Nephron progenitor cell (in vitro differentiated cells): ENCODE measurements at places on chromosomes 4 and X.

DNA sequence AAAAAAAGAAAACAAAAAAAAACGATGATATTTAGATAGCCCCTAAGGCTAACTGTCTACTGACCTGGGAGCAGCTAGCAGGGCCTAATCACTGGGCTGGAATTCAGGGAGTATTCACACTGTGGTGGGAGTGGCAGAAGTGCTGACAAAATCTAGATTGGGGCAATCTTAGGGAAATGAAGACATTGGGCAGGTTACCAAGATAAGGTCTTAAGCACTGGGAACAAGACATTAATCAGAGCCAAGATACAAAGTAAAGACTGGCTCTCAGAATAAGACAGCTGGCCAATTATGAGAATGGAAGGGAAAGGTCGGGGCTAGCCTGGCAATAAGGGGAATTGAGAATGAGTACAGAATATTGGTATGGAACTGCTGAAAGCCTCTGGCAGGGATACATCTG lies 100.2 kb upstream of the GRIA3 start:
- no peak for DNase-seq

DNA sequence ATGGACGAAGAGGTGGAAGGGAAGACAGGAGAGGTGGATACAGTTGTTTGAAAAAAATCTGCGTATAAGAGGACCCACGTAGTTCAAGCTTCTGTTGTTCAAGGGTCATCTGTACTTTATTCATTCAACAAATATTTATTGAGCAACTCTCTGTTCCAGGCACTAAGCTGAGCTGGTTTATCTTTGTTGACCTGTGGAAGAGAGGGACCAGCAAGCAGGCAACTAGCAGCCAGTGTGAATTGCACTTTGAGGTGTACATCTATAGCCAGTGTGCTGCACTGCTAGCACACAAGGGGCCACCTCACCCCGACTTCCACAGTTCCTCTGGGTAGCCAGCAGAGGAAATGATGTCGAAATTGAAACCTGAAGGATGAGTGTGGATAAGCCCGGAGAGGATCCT lies 191.4 kb downstream of the SOWAHB start:
- no peak for DNase-seq

- no peak for DNase-seq
Observed at GRCh38 chr4:101064541-101065180, 282.7 kb downstream of the PPP3CA start.

DNA sequence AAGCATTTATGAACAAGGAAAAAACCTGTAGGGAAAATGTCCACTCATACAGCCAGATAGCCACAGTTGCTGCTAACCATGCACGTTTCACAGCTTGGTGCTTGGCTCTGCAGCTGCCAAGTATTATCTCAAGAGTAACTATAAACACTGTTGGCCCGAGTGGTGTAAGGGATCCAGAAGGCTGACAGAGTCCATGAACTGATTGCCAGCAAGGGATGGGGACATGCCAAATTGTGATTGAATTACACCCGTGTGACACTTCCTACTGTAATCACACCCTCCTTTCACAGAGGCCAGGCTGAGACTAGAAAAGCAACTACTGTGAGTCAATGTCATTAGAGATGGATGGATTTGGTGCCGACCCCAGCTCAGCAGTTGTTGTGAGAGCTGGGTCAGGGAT lies 223.9 kb upstream of the ANKRD50 start:
- DNase-seq: no peak

GRCh38 chr4:6718932-6719610 lies 3.1 kb downstream of the BLOC1S4 start:
- no peak for DNase-seq

- no peak for DNase-seq
Observed at GRCh38 chr4:41528512-41529205, 9.3 kb upstream of the LIMCH1 start.

DNA sequence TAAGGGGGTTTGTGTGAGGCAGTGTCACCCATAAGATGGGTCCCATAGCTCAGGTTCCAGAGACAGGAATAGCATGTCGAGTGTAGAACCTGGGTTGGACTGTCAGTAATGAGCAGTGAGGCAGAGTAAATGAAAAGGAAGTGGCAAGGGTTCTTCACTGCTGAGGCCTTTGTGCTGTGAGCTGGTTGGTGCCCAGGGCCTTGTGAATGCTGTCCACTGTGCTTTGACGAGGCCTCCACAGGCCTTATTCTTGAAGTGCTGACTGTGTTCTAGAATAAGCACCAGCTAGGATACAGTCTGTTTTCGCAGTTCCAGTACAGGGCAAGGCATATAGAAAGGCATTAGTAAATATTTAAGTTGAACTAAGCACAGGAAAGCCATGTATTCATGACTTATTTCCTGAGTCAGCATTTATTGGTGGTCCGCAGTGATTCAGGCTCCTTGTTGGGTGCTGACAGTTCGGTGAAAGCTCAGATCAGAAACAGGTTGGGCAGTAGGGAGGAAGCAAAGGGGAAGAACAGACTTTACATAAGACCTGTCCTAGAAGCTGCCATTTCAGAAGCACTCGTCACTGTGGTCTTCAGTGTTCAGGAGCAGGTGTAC lies 25.6 kb upstream of the TADA2B start:
- DNase-seq: no peak

- DNase-seq: no peak
Observed at GRCh38 chr4:139975830-139976272, 178.1 kb downstream of the MAML3 start.

- DNase-seq: no peak
Observed at GRCh38 chr4:89868276-89868675, 26.4 kb upstream of the MMRN1 start.

- DNase-seq: no peak
Observed at GRCh38 chrX:96453139-96453538, 231.5 kb upstream of the DIAPH2 start.

DNA sequence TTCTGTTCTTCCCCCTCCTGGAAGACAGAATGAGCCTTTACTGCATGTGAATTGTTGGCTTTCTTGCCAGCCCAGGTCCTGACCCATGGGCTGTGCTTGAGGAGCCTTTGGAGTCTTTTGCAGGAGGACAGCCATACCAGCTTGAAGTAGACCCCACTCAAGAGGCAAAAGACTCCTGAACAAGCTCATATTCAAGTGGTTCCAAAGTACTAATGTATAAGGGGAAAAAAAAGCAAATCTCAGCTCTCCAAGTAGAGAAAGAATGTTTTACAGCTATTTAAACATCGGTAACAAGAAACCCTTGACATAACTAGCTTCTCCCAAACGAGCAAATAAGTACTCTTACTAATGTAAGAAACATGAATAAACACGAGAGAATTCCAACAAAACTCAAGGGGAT lies 174.9 kb upstream of the MXRA5 start:
- DNase-seq: no peak

DNA sequence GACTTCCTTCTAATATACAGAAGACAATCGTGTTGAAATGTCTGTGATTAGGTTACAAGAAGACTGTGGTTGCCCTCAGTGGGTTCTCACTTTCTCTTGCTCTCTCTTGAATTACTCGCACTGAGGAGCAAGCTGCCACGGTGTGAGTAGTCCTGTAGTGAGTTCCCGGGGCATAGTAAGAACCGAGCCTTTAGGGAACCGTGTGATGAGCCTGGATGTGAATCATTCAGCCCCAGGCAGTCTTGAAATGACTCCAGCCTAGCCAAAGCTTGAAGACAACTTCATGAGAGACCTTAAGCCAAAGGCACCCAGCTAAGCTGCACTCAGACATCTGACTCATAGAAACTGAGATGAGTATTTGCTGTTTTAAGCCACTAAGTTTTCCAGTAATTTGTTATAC lies 292.7 kb downstream of the SPOCK3 start:
- DNase-seq: no peak

DNA sequence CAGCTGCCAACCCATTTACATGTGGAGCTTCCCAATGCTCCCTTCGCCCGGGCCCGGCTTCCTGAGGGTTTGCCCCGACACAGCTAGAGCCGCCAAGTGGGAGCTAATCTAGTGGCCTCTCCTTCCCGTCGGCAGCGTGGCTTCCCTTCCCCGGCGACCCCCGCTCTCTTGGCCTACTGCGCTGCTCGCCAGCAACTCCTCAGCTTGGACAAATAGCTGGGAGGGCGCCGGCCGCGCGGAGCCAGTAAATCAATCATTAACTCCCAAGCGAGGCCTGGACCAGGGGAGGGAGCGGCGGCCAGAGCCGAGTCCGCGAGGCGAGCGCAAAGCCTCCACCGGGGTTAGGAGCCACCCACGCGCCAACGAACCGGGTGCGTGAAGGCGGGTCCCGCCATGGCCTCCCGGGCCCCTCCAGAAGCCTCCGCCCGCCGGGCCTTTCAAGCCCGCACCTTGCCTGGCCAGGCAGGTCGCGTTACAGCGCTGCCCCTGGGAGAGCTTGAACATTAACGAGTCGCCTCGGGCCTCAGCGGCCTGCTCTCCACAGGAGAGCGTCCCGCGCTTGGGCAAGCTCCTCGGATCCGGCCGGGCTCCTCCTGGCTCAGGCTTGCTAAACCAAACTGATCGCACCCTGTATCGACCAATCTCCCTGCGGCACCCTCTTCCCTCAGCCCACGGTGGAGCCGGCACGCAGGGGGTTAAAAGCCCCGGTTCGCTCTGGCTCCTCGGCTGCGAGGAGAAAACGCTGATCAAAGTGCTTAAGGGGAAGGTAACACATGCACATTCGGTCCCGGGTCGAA lies 10.6 kb upstream of the BCOR start:
- DNase-seq: peak; percentile 72

- peak; percentile 19 for DNase-seq
Observed at GRCh38 chrX:53831662-53832635, 145.4 kb upstream of the HUWE1 start.

GRCh38 chrX:124344246-124344645 lies 2.1 kb upstream of the SH2D1A start:
- DNase-seq: no peak

DNA sequence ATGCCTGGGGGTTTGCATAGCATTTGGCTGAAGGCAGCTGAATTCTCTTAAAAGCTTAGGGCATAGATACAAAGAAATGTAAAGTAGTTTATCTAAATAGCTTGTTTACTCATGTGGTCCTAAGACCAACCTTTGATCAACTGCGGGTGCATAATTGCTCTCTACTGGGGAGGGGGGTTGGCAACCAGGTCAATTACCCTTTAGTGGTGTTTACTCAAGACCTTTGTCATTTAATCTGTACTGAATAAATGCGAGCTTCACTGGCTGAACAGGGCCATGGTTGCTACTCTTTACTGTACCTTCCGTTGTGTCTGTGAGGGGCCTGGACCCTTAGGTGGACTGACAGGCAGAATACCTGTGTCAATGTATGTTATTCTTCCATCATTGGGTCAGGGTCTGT lies 102.7 kb upstream of the FAM9C start:
- DNase-seq: no peak

DNA sequence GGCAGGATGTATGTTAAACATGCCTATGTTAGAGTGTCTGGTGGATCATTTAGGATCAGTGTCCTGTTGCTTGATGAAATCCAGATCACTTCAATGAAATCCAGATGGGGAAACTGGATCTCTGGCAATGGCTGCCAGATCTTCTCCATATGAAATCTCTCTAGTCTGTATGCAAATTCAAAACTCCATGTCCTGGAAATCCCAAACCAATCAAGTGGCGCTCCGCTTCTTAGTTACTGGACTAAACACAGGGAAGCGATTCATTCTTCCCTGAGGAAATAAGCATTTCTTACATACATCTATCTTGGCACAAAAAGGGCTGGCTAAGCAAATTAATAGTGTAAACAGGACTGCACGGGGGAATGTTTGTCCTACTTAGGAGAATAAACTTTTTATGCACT lies 94.9 kb downstream of the HDAC8 start:
- DNase-seq: no peak

GRCh38 chr4:141637565-141637964 lies 1.2 kb downstream of the IL15 start:
- DNase-seq: no peak

DNA sequence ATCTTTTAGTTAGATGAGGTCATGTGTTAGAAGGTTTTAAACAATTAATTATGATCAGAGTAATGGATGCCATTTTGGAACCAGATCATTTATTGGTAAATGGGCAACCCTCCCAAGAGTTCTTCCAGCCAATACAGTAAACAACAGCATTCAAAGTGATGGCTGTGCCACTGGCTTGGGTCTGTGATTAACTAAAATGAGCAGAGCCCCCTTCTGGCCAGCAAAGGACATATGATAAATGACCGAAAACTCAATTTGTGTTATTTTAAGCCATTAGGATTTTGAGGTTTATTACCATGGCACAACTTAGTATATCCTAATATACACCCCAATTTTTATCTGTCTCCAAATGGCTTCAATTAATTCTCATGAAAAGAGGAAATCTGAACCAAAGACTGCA lies 90.8 kb upstream of the NPFFR2 start:
- peak; percentile 18 for DNase-seq

DNA sequence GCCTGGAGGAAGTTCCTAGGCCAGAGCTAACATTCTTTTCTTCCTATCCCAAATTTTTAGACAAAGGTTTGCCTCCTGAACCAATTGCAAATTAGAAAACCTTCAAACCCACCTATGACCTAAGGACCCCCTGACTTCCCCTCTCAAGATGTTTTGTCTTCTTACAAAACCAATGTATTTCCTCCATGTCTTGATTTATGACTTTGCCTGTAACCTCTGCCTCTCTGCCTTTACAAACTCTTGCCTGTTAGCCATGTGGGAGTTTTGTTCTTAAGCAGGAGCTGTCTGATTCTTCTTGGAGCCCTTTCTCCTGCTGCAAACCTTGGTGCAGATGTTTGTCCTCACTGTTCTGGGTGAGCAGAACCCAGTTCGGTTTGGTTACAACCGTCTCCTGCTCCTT lies 222.3 kb upstream of the BOD1L1 start:
- DNase-seq: no peak

- DNase-seq: no peak
Observed at GRCh38 chr4:955931-956381, 17.4 kb downstream of the DGKQ start.

- DNase-seq: no peak
Observed at GRCh38 chr4:14225688-14226207, 598.2 kb upstream of the BOD1L1 start.

- no peak for DNase-seq
Observed at GRCh38 chrX:1384658-1385252, 7.2 kb downstream of the SLC25A6 start.

DNA sequence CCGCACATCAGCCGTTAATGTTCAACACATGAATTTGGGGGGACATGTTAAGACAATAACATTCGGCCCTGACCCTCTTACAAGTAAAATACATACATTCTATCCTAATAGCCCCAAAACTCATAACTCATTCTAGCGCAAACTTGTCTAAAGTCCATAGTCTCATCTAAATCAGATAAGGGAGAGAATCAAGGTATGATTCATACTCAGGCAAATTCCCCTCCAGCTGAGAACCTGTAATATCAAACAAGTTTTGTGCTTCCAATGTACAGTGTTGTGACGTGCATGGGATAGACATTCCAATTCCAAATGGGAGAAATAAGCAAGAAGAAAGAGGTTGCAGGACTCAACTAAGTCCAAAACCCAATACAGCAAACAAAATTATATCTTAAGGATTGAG lies 69.0 kb downstream of the SERPINA7 start:
- no peak for DNase-seq
